ENCODE measurements at places on chromosomes 13 and 19.

DNA sequence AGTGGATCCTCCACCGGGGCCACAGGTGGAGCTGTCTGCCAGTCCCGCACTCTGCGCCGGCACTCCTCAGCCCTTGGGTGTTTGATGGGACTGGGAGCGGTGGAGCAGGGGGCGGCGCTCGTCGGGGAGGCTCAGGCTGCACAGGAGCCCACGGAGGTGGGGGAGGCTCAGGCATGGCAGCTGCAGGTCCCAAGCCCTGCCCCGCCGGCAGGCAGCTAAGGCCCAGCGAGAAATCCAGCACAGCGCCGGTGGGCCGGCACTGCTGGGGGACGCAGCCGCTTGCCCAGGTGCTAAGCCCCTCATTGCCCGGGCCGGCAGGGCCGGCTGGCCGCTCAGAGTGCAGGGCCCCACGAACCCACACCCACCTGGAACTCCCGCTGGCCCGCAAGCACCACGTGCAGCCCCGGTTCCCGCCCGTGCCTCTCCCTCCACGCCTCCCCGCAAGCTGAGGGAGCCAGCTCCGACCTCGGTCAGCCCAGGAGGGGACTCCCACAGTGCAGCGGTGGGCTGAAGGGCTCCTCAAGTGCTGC, 286.4 kb downstream of the RBM26 start:
- DNase-seq = no peak

GRCh38 chr13:45595965-45596364, 19.6 kb downstream of the ERICH6B start:
- DNase-seq = no peak

DNA sequence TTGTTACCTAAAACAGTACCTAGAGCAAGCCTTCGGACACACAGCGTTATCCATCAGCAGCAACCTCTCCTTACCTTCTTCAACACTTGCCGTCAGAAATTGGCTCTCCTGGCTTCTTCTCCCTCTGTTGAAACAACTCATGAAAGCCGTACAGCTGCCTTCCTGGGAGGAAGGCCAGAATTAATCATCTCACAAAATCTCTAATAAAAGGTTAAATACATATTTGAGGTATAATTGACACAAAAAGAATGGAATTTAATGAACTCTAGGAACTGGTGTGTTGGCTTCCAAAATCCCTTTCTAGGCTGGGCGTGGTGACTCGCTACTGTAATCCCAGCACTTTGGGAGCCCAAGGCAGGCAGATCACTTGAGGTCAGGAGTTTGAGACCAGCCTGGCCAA, 37.3 kb upstream of the GTF2F2 start:
- no peak for DNase-seq

- DNase-seq = no peak
Measured at GRCh38 chr13:93226623-93227279, at the start of gene GPC6. Gene GPC6, plus strand, starts transcription at chr13:93226807.

DNA sequence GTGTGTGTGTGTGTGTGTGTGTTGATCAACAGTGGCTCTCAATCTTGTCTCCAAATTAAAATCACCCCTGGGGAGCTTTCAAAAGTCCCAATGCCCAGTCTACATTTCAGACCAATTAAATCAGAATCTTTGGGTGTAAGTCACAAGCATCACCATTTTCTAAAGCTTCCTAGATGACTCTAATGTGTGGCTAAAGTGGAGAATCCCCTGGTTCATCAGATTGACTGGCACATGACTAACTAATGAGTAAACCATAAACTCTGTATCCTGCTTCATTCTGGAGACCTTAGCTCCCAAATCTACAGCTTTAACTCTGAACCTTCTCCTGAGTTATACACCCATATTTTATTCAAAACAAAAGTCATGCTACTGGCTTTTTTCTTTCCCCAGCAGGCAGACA, 131.3 kb downstream of the SUCLA2 start:
- DNase-seq = no peak

DNA sequence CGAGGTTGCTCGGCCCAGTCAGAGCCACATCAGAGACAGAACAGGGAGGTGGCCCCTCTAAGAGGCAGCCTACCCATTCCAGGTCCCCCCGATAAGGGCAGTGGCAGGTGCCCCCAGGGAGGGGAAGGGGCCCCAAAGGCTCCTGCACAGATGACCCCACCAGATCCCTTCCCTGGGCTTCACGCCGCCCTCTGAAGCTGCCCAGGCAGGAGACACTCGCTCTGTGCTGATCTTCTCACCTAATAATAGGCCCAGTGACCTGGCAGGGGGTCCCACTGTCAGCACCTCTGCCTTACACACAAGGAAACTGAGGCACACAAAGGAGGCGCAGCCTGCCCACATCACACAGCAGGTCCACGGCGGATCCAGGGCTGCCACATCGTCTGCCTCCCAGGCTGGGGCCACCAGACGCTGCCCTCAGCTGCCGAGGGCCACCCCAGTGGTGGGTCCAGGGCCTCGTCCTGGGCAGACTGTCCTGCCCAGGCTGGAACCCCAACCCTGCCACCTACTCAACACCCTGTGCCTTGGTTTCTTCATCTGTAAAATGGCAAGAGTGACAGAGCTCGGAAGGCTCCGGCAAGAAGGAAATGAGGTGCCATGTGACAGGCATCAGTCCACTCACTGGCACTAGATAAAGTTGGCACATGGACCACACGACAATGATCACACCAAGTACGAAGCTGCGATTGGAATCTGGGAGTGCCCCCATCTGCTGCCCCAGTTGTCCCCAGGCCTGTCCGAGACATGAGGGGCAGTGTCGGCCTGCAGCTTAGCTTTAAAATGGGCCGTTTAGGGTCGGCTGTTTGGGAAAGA, 56.5 kb downstream of the KLF2 start:
- DNase-seq = no peak

- DNase-seq = no peak
Measured at GRCh38 chr13:99057310-99057975, 79.6 kb upstream of the DOCK9 start.

DNA sequence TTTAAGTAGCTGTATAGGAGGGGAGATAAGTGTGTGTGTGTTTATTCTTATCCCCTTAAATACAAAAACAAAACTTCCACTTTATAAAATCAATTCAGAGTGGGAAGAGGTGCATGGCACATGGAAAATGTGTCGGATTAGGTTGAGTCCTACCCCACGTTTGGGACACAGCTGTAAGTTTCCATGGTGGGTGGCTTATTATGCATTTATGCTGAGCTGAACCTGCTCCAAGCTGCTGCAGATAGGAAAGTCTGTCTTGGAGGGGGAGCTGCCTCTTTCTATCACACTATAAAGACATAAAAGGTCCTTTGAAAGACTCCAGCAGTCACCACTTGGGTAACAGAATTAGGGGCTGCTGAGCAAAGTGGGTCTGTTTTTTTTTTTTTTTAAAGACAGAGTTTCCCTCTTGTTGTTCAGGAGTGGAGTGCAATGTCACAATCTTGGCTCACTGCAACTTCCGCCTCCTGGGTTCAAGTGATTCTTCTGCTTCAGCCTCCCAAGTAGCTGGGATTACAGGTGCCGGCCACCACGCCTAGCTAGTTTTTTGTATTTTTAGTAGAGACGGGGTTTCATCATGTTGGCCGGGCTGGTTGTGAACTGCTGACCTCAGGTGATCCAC, 15.2 kb downstream of the ACTN4 start:
- DNase-seq = no peak

GRCh38 chr19:11457115-11457514, 21.7 kb downstream of the PRKCSH start:
- DNase-seq = no peak

- no peak for DNase-seq
Measured at GRCh38 chr13:71046360-71047079, 820.5 kb downstream of the DACH1 start.

Data from stimulated activated CD4-positive, alpha-beta T cell treated with anti-CD3 and anti-CD28 coated beads, Interleukin-1b, Interleukin-23, amount 100 ng/mL, for 1 hour (primary cell).